Activated CD4-positive, alpha-beta T cell treated with anti-CD3 and anti-CD28 coated beads for 36 hours (primary cell): ENCODE measurements at places on chromosomes 1 and 21. TPM values are rescaled to one million over a fixed set of nuclear protein-coding genes. Genes with fewer than 3 reads are reported as not detected.

Gene LMOD1
- not detected for total RNA-seq

Gene TTC39A
- total RNA-seq, result 0.11 TPM

Gene IFI44
- 55.4 TPM for total RNA-seq

Gene APOBEC4
- not detected for total RNA-seq

Gene DNASE2B
- total RNA-seq, result not detected

Gene MYOG
- total RNA-seq, result not detected

Gene AMPD1
- not detected for total RNA-seq

Gene SEC16B
- not detected for total RNA-seq

Gene SERINC2
- 0.14 TPM for total RNA-seq

Gene CHIA
- not detected for total RNA-seq

Gene IL22RA1
- not detected for total RNA-seq

Gene HCRTR1
- total RNA-seq, result not detected

Gene PADI2
- 0.05 TPM for total RNA-seq

Gene FASLG
- total RNA-seq, result 4.0 TPM

Gene OR2T11
- not detected for total RNA-seq

Gene CADM3
- total RNA-seq, result not detected

Gene LRRC41
- total RNA-seq, result 34.7 TPM

DNA sequence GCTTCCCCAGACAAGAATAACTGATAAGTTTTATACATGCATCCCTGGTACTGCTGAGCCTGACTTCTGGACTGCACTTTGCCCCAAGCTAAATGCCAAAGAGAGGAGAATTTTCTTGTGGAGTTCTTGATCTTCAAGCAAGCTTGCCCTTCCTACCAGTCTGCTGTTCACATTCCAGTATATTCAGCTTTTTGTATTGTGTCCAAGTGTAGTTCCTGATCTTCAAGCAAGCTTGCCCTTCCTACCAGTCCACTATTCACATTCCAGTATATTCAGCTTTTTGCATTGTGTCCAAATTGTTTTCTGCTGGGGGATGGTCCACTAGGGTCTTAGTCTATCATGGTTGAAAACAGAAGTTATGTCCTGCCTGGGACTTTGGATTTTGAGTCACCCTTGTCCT is 894 bp upstream of the TSEN15 start:
- peaks cover 32% of the 10 kb centered on the region for H3K4me1 ChIP-seq
- peaks cover 19% of the 10 kb centered on the region for H3K36me3 ChIP-seq
- peak overlapping the region; percentile 93 for H3K4me3 ChIP-seq
- H3K27me3 ChIP-seq, result peaks cover 13% of the 10 kb centered on the region
- peak overlapping the region; percentile 99 for H3K27ac ChIP-seq
- no peak for DNase-seq

DNA sequence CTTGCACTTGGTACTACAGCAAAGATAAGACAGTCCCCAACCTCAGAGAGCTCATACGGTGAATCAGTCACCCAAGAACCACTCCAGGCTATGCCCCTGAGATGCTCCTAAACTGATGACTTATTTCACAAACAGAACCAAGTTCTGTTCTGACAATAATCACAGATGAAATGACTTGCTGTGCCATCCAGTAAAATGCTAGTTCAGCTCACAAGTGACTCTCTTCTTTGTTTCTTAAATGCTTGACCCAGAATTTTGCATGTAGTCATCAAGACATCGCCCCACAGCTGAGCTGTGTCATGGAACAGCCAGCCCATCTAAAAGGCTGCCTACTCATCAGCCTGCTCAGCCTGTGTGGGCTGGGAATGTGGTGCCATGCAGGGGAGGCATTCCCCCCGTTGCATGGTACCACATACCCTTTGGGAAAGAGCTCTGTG is 6.1 kb upstream of the SLC19A2 start:
- DNase-seq, result peak; percentile 79
- H3K27ac ChIP-seq, result peak overlapping the region; percentile 57
- H3K4me1 ChIP-seq, result peaks cover 47% of the 10 kb centered on the region

DNA sequence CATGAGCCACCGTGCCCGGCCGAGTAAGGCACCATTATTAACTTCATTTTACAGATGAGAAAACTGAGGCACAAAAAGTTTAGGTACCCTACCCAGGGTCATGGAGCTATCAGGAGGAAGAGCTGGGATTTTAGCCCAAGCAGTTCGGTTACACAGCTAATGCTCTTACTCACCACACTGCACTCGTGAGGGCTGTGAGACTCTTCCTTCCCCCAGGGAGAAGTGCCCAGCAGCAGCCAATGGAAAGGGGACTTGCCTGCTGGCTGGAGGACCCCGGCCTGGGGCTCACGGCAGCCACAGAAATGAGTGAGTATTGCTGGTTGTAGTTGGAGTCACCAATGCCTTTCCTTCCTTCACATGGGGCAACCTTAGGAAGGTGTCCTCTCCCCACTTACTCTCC is 5.2 kb upstream of the CSF1 start:
- H3K27ac ChIP-seq, result peak overlapping the region; percentile 98
- DNase-seq, result no peak
- peaks cover 5% of the 10 kb centered on the region for H3K36me3 ChIP-seq
- H3K27me3 ChIP-seq, result no peaks in the 10 kb centered on the region
- H3K4me1 ChIP-seq, result peaks cover 41% of the 10 kb centered on the region

GRCh38 chr1:45473302-45473701 is 17.7 kb downstream of the TESK2 start:
- H3K27ac ChIP-seq, result no peak overlapping the region
- no peaks in the 10 kb centered on the region for H3K4me1 ChIP-seq
- H3K36me3 ChIP-seq, result no peaks in the 10 kb centered on the region
- no peak overlapping the region for H3K4me3 ChIP-seq

DNA sequence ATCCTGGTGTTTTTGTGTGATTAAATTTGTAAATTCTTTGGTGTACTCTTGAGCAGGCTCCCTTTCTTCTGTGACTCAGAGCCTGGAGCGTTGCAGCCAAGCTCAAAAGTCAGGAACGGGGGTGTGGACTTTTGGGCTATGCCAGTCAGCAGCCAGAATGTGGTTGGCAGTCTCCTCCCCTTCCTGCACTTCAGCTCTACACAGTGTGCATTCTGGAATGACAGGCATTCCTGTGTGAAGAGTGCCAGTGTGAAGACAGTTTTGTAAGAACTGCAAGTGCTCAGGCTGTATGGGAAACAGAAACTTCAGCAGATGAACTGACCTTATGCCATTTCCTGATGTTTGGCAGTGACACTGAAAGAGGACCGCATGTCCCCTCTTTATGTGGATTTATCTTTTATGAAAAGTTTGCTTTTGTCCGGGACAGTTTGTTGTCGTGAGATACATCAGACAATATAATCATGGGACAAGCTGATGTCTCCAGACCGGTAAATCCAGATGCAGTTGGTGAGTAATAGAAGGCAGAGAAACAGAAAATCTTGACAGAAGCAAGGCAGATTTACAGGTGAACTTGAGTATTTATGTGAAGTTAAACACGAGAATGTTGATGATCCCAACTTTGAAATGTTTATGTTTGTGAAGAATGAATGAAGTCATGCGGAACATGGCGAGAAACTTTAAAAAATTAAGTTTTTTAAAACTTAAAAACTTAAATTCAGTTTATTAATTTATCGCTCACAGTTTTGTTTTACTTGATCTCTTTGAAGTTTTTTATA is 67.7 kb upstream of the RCC1 start:
- peak; percentile 32 for DNase-seq
- peak overlapping the region; percentile 20 for H3K4me3 ChIP-seq
- H3K27ac ChIP-seq, result peak overlapping the region; percentile 58
- H3K27me3 ChIP-seq, result no peaks in the 10 kb centered on the region

GRCh38 chr1:205061665-205062069 is 18.7 kb downstream of the CNTN2 start:
- peak; percentile 89 for DNase-seq
- H3K4me1 ChIP-seq, result peaks cover 3% of the 10 kb centered on the region
- no peak overlapping the region for H3K4me3 ChIP-seq
- no peaks in the 10 kb centered on the region for H3K27me3 ChIP-seq
- H3K36me3 ChIP-seq, result no peaks in the 10 kb centered on the region
- H3K27ac ChIP-seq, result no peak overlapping the region

DNA sequence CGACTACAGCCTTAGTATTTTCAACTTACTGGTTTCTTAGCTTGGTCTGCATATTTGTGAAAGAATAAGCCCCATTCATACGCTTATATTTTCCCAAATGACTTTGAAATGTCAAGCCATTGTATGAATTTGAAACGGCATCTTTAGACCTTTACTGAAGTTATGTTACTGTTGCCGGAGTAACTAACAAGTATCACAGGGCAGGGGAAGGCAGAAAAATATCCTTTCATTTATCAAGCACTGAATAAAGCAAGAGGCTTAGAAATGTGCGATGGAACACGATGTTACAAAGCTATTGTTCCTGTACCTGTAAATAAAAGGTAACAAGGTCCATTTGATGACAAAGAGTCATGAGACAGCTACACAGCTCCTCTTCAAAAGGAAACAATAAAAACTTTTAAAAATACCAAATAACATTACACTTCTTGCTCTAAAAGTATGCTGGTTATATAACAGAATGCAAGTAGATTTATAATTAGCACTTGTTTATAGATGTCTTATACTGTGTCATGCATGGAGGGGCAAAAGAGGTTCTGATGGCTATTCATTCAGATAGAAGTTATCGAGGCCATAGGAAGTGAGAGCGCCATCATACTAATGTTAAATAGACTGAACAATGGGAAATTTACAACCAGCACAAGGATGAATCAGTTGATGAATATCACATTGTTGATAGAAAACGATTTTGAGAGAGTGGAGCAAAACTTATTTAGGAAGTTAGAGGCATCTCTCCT is 322.6 kb downstream of the RGS7 start:
- peaks cover 2% of the 10 kb centered on the region for H3K27me3 ChIP-seq
- H3K4me1 ChIP-seq, result no peaks in the 10 kb centered on the region
- H3K27ac ChIP-seq, result no peak overlapping the region
- no peak overlapping the region for H3K4me3 ChIP-seq
- H3K36me3 ChIP-seq, result no peaks in the 10 kb centered on the region

GRCh38 chr1:152410599-152410998 is 3.5 kb downstream of the CRNN start:
- no peak for DNase-seq
- H3K36me3 ChIP-seq, result no peaks in the 10 kb centered on the region
- H3K27ac ChIP-seq, result no peak overlapping the region
- H3K27me3 ChIP-seq, result peaks cover 4% of the 10 kb centered on the region
- H3K4me1 ChIP-seq, result no peaks in the 10 kb centered on the region

DNA sequence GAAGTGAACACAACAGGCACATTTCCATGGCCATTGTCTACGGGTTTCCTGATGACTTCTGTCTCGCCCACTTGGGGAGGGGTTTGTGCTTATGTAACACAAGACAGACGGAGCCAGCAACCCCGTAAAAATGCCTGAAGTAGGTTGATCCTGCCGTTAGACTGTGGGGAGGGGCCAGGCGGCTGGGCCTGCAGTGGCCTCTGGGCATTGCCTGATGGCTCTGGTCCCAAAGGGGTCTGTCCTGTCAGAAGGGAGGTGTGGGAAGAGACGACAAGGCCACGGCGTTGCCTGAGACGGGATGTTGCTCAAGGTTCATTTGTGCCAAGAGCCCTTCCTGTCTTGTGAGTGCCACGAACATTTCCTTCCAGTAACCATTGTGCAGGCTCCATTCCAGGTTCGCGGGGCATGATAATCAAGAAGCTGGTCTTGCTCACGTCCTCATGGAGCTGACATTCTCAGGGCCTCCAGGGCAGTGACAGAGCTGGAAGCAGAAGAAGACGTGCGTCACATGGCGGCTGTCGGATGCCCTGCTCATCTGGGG is 44.7 kb downstream of the ABCG1 start:
- no peak for DNase-seq
- no peaks in the 10 kb centered on the region for H3K36me3 ChIP-seq
- no peak overlapping the region for H3K27ac ChIP-seq
- no peaks in the 10 kb centered on the region for H3K27me3 ChIP-seq
- peaks cover 22% of the 10 kb centered on the region for H3K4me1 ChIP-seq

GRCh38 chr1:68221980-68222373 is 10.3 kb downstream of the WLS start:
- H3K4me1 ChIP-seq, result no peaks in the 10 kb centered on the region
- no peak overlapping the region for H3K27ac ChIP-seq
- no peaks in the 10 kb centered on the region for H3K36me3 ChIP-seq
- no peak for DNase-seq
- peaks cover 14% of the 10 kb centered on the region for H3K27me3 ChIP-seq

- H3K27me3 ChIP-seq, result no peaks in the 10 kb centered on the region
- H3K4me3 ChIP-seq, result no peak overlapping the region
- no peaks in the 10 kb centered on the region for H3K4me1 ChIP-seq
These were observed 34.2 kb upstream of the TMEM125 start for GRCh38 chr1:43235451-43236121.

GRCh38 chr1:223543560-223543959 is 121.9 kb downstream of the CAPN8 start:
- H3K4me3 ChIP-seq, result no peak overlapping the region
- H3K4me1 ChIP-seq, result no peaks in the 10 kb centered on the region
- no peaks in the 10 kb centered on the region for H3K36me3 ChIP-seq
- no peak for DNase-seq

DNA sequence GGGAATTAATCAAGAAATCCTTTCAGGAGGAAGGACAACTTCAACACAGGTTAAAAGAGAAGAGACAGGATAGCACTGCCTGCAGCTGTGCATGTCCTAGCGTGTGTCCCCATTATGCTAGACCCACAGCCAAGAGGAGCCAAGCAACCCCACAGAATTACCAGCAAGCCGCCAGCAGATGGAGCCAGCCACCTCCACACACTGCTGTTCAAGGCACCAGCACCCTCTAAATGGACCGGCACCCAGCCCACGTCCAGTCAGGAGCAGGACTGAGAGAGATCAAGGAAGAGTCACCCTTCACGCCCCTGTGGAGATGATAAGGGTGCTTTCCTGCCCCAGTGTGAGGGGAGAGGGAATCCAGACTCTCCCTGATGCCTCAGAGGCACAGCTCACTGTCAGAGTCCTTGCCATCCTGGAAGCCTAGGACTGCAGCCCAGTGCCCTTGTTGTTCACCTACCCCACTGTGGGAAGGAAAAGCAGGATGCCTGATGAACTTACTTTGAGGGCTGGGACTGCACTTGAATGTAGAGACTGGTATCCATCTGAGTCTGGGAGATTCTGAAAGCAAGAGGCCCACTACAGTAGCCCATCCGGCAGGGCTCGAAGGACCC is 37.1 kb upstream of the CTTNBP2NL start:
- peak; percentile 67 for DNase-seq
- no peaks in the 10 kb centered on the region for H3K36me3 ChIP-seq
- H3K27ac ChIP-seq, result no peak overlapping the region
- H3K4me1 ChIP-seq, result no peaks in the 10 kb centered on the region
- no peak overlapping the region for H3K4me3 ChIP-seq

DNA sequence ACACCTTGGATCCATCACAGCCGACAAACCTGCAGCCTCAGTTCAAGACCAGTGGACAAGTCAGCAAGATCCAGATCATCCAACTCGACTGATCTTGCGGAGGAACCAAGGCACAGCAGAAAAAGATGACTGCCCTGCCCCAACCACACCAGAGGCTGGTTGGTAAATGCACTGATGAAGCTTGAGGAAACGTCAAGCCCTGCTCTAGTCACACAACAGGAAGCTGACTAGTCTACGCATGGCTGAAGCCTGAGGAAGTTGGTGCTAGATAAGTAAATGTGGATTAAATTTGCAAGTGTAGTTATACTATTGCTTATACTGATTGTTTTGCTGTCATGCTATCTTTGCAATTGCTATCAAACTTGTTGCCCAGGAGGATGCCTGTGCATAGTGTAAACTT is 89.0 kb downstream of the LIPI start:
- no peak overlapping the region for H3K4me3 ChIP-seq
- H3K27ac ChIP-seq, result no peak overlapping the region
- H3K27me3 ChIP-seq, result no peaks in the 10 kb centered on the region
- H3K4me1 ChIP-seq, result peaks cover 8% of the 10 kb centered on the region
- DNase-seq, result no peak
